ENCODE measurements at places on chromosomes 16 and 17.

DNA sequence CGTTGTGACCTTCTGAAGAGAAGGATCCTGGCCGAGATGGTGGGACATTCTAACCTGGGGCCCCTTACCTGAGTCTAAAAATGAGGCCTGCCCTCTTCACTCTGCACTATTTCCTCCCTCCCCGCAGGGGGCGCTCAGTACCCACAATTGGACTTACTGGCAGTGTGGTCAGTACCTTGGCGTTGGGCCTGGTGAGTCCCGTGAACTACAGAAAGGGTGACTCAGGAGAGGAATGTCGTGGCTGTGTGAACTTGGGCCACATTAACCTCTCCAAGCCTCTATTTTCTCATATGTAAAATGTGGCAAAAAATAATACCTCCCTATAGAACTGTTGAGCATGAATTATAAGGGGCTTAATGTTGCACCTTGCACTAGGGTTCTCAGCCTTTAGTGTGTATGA, 3.9 kb downstream of the RSAD1 start:
- peak; percentile 98 for DNase-seq

GRCh38 chr17:72861811-72862210, 230.7 kb downstream of the SLC39A11 start:
- no peak for DNase-seq

DNA sequence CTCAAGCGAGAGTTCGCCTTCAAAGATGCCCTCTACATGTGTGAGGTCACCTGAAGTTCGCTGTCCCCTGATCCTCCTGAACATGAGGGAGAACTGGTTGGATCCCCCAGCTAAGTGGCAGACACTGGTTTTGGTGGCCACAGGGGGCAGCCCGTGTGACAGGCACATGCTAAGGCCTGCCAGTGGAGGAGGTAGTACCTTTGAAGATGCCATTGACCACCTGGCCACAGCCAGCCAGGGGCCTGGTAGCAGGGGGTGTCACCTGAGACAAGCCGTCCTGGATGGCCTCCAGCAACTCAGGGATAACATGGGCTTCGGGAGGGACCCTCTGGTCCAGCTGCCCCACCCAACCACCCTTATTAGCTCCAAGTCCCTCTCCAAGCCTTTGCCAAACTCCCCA, 7.3 kb upstream of the ALDH3A1 start:
- no peak for DNase-seq

DNA sequence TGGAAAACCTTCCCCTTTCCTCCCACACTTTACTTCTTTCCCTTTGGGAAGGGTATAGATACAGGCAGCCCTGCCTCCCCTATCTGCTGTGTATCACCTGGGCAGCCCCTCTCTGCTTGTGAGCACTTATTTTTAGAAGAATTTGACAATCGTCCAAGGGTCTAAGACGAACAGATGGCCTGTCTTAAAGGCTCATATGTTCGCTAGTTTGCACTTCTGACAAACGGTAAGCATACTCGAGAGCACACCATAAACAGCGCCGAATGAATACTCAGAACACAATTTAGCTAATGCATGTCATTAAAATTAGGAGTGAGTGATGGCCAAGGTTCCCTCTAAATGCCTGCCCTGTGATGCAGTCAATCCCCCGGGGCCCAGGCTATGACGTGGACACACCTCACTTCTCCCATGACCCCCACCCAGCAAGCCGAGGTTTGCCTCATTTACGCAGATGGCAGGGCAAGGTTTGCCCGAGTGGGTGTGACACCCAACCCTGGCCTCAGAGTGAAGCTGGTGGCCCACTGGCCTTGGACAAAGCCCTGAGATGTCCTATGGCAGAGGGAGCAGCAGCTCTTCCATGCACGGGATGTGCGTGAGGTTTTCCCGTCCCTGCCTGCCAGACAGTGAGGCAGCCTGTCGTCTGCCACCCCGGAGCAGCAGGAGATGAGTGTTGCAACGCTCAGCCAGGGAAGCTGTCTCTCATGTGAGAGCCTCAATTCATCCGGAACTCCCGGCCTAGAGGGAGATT, 125.2 kb downstream of the C16orf78 start:
- DNase-seq, result no peak

- DNase-seq, result no peak
These were observed 21.1 kb downstream of the TMC6 start for GRCh38 chr17:78107457-78107856.

- peak; percentile 73 for DNase-seq
These were observed 7.8 kb downstream of the ITGA3 start for GRCh38 chr17:50063561-50064252.

GRCh38 chr17:62629556-62630364, 2.3 kb downstream of the MRC2 start:
- DNase-seq, result no peak

DNA sequence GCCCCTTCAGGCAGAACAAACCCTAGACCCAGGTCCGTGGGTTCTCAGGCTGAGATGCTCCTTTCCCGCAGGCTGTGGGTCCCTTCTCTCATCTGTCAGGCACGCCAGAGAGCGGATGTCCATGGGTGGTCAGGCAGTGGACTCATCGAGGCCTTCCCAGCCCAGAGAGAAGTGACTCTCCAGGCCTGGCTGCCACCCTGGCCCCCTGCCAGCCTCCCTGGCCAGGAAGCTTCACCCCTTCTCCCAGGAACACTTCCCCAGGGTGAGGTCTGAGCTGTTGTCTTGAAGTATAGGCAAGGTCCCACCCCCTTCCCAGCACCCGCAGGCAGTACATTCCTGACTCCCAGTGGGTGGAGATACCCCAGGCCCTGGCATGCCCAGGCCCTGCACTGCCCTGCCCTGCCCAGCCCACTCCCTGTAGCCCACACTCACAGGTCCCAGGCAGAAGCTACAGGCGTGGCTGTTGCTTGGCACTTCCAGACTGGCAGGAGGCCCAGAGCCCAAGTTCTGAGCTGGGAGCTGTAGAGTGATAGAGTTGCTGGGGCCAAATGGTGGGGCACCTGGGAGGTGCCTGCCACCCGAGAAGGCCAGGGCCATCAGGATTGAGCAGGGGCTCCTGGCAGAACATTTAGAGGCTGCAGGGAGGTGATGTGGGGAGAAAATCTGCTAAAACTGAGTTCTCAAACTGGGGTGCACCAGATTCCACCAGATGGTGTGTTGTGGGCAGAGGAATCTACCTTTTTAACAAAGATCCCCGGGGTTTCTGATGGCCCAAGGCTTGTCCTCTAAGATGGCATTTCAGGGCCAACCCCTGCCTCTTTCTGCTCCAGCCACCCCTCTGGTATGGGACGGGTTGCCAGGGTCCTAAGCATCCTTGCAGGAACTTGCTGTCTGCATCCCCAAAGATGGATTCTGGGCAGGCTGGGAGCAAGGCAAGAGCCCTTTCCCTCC, 6.7 kb downstream of the ITGA3 start:
- DNase-seq, result peak; percentile 100

DNA sequence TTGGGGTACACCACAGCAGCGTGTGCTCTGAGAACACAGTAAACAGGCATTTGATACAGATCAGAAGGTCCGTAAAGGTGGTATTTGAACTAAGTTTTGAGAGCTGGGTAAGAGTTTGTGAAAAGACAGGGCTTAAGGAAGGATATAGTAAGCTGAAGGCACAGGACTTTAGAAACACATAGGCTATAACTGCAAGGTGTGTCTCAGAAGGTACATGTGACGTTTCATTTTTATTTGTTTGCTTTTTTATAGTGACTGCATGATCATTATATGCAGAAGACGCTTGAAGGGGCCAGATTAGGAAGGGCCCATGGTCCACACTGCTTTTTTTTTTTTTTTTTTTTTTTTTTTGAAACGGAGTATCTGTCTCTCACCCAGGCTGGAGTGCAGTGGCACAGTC, 644.6 kb downstream of the WWOX start:
- no peak for DNase-seq

GRCh38 chr16:11299865-11300559, 18.9 kb upstream of the PRM1 start:
- DNase-seq, result no peak

All from MCF 10A (cell line).